ENCODE measurements at places on chromosomes 2 and 18.

DNA sequence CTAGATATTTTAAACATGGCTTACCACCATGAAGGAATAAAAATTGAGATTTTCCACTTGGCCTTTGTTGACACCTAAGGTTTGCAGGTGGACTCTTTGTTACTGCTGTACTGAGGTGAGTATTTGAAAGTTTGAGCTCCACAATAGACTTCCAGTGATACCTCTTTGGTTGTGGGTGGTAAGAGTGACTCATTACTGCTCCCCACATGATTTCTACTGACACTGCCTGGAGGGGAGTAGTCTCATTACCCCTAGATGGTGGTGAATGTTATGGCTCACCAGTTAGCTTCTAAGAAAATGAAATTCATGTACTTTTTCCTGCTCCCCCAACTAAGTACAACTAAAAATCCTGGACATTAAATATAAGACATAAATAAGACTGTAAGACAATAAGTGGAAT is 1183.1 kb upstream of the TMEFF2 start:
- DNase-seq, result no peak

GRCh38 chr2:26522751-26523171 is 44.8 kb upstream of the OTOF start:
- no peak for DNase-seq

GRCh38 chr2:240563951-240564560 is 3.9 kb downstream of the DUSP28 start:
- DNase-seq, result no peak

GRCh38 chr2:72973566-72974435 is 56.5 kb downstream of the EMX1 start:
- peak; percentile 15 for DNase-seq

DNA sequence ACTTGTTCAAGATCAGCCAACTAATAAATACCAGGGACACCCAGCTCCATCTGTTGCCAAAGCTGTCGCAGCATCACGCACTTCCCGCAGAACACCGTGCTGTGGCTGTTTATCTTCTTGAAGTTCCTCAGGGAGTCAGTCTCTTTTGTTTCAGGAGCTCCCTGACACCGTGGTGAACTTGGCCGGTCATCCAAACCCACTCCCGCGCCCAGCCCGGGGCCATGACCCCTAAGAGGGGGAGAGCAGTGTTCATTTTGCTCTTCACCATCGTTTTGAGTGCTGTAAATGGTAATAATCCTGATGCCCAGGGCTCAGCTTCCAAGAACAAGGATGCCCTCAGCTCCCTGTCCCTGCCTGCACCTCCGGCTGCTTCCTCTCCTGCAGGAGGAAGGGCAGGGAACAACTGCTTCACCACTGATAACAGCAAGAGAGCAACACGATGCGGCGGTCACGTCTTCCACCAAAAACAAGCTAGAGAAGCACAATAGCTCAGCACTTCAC is 131.4 kb downstream of the SEPTIN10 start:
- no peak for DNase-seq

DNA sequence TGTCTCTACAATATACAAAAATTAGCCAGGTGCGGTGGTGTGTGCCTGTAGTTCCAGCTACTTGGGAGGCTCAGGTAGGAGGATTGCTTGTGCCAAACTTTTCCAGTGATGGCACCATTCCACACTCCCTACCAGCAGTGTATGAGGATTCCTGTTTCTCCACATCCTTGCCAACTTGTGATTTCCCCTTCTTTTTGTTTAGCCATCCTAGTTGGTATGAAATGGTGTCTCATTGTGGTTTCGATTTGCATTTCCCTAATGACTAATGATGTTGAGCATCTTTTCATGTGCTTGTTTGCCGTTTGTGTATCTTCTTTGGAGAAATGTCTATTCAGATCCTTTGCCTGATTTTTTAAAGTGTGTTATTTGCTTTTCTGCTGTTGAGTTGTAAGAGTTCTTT is 41.0 kb downstream of the EPB41L5 start:
- DNase-seq, result no peak

GRCh38 chr2:74550231-74550630 is 3.5 kb downstream of the LOXL3 start:
- no peak for DNase-seq

GRCh38 chr2:162372818-162373217 is 28.9 kb downstream of the GCA start:
- no peak for DNase-seq

DNA sequence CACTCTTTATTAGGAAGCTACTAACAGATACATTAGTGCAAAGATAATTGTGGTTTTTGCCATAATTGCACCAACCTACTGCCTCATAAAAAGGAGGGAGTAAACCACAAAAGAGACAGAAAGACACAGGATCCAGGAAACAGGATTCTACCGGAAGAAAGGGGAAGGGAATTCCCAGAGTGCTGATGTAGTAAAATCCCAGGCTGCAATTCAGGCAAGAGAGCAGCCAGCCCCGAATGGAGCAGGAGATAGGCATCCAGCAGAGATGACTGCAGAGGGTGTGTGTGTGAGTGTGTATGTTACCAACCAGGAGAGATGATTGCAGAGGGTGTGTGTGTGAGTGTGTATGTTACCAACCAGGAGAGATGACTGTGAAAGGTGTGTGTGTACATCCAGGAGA is 84.4 kb downstream of the KCNS3 start:
- no peak for DNase-seq

GRCh38 chr2:96340493-96341414 is 5.2 kb downstream of the NCAPH start:
- no peak for DNase-seq

GRCh38 chr18:54089749-54090459 is 134.6 kb downstream of the MBD2 start:
- no peak for DNase-seq

DNA sequence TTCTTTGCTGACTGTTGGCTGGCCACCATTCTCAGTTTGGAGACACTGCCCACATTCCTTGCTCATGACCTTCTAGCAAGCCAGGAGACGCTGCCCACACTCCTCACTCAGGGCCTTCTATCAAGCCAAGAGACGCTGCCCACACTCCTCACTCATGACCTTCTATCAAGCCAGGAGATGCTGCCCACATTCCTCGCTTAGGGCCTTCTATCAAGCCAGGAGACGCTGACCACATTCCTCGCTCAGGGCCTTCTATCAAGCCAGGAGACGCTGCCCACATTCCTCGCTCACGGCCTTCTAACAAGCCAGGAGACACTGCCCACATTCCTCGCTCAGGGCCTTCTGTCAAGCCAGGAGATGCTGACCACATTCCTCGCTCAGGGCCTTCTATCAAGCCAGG is 131.3 kb upstream of the CBLN2 start:
- DNase-seq, result no peak

DNA sequence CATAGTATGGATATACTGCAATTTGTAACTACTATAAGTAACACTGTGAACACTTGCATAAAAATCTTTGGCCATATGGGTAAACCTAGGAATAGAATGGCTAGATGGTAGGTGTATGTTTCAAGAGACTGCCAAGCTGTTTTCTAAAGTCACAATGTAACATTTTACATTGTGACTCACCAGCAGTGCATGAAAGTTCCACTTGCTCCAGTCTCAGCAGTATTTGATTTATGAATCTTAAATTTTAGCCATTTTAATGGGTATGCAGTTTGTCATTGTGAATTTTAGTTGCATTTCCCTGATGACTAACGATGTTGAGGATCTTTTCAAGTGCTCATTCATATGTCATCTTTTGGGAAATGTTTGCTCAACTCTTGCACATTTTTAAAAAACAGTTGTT is 86.1 kb downstream of the FARSB start:
- DNase-seq, result no peak

- DNase-seq, result no peak
Measured at GRCh38 chr18:63329431-63330145, 10.0 kb upstream of the BCL2 start.

GRCh38 chr2:48633143-48633542 is 15.5 kb downstream of the GTF2A1L start:
- DNase-seq, result no peak

DNA sequence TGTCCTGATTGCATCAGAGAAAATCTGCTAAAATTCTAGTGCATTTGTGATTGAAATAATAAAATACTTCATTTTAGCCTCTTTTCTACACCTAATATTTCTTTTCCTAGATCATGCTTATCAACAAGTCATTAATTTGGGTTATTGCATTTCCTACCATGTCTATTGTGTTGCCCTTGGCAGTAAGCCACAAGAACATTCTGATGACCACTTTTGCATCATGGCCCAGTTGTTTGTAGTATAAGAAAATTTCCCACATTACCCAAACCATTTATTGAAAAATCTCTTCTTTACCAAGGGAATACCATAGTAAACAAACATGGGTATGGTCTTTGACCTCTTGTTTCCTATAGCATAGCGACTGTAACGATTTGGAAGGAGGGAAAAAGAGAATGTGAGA is 76.3 kb downstream of the R3HDM1 start:
- DNase-seq, result no peak

- DNase-seq, result no peak
Measured at GRCh38 chr18:2953935-2954653, 58.9 kb downstream of the LPIN2 start.

DNA sequence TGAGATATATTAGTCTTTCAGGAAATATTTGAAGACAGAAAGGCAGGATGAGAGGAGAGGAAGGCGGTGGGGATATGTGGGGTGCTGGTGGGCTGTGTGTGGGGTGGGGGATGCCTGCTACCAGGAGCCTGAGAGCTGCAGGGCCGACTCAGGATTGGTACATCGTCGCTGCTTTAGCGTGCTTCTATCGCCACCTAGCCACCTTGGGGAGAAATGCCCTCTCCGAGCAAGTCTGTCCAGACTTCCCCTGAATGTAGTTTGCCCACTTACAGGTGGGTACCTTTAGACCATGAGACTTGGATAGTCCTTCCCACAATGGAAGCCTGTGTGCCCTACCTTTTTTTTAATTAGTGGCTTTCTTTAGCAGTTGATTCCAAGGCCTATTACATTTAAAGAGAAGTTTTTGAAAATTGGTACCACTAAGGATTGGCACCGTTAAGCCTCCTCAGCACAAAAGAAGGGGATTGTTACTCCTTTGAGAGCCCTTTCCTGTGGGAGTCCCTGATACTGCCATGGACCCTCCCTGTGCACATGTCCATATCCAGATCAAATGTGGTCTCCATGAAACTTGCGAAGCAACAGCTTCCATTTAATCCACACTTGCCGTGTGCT is 114.1 kb upstream of the NDUFV2 start:
- peak; percentile 60 for DNase-seq

GRCh38 chr2:203893401-203893800 is 25.8 kb downstream of the CTLA4 start:
- no peak for DNase-seq

DNA sequence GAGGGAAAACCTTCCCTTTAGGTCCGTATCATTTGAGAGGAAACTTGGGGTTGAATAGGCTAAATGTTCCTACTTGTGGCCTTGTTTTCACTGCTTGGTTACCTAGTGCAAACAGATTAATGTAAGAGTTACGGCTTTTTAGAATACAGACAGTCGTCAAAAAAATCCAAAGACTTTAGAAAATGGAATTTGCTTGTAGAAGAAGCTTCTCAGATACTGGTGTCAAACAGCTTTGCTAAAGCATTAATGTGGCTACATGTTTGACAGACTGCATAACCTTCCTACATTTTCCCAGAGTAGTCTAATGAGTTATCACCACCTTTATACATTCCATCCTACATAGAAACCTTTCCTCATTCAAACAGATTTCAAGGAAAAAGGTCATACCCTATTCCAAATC is 114.6 kb downstream of the FMNL2 start:
- DNase-seq, result no peak

DNA sequence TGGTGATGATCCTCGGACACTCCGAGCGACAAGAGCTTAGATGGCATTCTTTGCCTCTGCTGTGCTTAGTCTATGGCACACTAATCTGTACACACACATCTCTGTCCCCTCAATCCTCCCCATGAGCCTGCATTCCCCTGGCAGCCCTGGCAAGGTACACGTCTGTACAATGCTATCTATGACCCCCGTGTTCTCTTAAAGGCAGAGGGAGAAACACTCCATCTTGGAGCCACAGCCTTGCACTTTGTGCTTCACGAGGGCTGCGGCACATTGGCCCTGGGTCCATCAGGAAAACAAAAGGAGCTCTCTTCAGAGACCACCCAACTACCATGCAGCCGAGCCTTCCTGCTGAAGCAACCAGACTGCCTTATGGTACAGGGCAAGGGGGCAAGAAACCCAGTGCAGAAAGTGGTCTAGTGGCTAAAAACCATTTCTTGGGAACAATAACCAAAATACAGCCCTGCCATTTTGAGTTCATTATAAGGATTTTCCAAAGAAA is 42.5 kb downstream of the STEAP3 start:
- no peak for DNase-seq

- no peak for DNase-seq
Measured at GRCh38 chr2:218813771-218814460, 17.7 kb downstream of the PRKAG3 start.

DNA sequence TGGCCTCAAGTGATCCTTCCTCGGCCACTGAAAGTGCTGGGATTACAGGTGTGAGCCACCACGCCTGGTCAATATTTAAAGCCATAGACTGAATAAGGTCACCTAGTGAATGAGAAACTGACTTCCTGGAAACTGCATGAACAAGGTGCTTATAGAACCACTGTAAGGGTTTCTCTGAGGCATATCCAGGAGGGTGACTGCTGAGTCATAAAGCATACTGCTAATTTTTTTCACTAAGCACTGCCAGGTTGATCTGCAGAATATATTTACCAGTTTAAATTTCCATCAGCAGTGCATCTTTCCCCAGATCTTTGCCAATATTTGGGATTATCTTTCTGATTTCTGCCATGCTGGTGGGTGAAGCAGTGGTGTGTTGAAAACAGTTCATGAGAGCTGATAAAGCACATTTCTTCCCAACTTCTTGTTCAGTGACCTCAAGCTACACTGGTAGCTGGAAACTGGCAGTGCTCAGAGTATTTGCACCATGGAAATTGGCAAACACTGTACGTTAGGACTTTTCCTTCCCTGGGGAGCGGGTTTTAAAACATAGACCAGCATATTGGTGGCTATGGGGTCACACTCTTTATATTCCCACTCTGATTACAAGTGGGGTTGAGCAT is 4.2 kb upstream of the CLIP4 start:
- DNase-seq, result no peak

DNA sequence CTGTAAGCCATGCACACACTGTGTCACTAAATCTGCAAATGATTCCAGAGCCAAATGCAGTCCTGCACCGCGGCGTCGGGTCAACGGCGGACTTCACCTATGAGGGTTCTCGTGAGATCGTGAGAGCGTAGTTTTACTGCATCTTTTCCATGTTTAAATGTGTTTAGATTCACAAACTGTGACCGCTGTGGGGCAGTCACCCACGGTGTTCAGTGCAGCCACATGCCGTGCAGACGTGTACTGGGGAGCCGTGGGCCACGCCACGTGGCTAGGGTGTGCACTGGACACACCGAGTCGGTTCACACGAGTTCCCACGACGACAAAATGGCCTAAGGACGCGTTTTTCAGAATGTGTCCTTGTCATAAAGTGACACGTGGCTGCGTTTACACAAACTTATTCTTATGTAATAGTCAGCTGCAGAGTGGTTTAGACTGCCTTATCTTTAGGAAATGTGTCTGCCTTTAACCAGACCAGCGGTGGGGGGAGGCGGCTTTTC is 34.1 kb downstream of the NFATC1 start:
- DNase-seq, result no peak

GRCh38 chr2:236782938-236783337 is 213.3 kb downstream of the ACKR3 start:
- no peak for DNase-seq

GRCh38 chr2:8152392-8153257 is 529.2 kb upstream of the ID2 start:
- DNase-seq, result no peak
